ENCODE measurements at places on chromosomes 5 and 9.
A peak's percentile ranks its signal among the peaks of the same experiment; 100 is the strongest.

GRCh38 chr9:13898957-13899356, 415.0 kb downstream of the NFIB start:
- DNase-seq = no peak

- no peak for DNase-seq
Measured at GRCh38 chr5:95114902-95115301, 170.0 kb downstream of the MCTP1 start.

- no peak for DNase-seq
Measured at GRCh38 chr9:2214707-2215106, 199.6 kb downstream of the SMARCA2 start.

GRCh38 chr9:80720579-80720978, 968.8 kb downstream of the TLE1 start:
- DNase-seq = no peak

- no peak for DNase-seq
Measured at GRCh38 chr9:131875828-131876485, 136.1 kb upstream of the RAPGEF1 start.

DNA sequence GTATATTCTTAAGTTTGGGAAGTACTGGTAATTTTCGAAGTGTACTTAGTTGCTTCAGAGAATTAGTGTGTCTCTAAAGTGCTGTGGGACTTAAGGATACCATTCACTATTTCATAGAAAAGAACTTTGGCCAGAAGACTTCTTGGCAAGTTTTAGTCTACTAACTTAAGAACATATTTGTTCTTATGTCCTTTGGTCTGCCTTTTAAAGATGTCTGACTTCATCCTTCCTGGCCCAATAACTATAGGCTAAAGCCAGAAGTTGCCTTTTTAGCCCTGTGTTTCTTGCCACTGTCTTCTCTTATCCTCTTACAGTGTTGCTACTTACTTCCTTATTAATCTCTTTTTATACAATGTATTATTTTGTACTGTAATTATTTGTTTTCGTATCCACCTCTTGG, 6.3 kb downstream of the RBM27 start:
- no peak for DNase-seq

- no peak for DNase-seq
Measured at GRCh38 chr5:136810261-136810801, 445.0 kb upstream of the TRPC7 start.

GRCh38 chr5:143337946-143338345, 65.5 kb downstream of the NR3C1 start:
- no peak for DNase-seq

DNA sequence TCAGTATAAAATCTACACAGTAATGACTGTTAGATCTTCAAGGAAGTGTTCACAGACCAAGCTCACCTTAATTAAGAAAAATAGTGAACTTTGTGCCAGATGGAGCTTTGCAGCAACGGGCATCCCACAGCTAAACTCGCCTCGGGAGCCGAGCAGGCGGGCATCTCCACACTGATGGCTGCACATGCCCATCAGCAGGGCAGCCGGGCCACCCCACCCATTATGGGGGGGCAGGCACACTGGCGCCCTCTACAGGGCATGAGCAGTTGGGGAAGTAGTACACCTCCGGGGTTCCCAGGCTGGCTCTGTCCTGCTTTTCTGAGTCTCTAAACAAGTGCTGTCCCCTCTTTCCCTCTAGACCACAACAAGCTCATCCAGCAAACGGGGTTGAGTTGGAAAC, 21.6 kb downstream of the ANKS6 start:
- DNase-seq = peak; percentile 43

DNA sequence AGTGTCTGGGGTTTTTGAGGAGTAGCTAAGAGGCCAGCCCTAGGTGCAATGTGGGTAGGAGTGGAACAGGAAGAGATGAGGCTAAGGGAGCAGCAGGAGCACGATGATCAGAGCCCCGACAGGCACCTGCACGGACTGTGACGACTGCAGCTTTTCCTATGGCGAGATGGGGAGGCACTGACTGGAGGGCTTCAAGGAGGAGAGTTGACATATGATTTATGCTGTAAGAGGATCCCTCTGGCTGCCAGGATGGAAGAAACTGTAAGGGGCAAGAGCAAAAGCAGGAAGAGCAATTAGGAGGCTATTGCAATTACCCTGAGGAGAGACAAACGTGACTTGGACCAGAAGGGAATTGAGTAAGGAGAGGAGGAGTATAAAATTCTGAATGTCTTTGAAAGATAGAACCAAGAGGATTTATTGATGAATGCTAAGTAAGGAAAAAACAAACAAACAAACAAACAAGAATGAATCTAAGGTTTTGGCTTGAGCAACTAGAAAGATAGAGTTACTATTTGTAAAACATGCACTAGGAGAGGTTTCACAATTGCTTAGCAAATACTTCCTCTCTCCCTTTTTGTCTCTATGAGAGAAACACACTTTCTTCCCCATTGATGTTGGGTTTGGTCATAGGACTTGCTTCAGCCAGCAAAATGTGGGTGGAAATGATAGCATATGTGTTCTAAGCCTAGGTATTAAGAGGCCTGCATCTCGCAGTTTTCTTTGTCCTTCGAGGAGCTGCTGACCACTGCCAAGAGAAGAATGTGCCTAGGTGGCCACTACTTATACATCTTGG, 32.9 kb downstream of the TRPC7 start:
- DNase-seq = no peak

GRCh38 chr5:136491806-136492205, 126.5 kb upstream of the TRPC7 start:
- no peak for DNase-seq

GRCh38 chr9:123972618-123973017, 39.0 kb upstream of the LHX2 start:
- DNase-seq = no peak

- DNase-seq = peak; percentile 10
Measured at GRCh38 chr9:35861161-35861897, 8.9 kb downstream of the OR13J1 start.

DNA sequence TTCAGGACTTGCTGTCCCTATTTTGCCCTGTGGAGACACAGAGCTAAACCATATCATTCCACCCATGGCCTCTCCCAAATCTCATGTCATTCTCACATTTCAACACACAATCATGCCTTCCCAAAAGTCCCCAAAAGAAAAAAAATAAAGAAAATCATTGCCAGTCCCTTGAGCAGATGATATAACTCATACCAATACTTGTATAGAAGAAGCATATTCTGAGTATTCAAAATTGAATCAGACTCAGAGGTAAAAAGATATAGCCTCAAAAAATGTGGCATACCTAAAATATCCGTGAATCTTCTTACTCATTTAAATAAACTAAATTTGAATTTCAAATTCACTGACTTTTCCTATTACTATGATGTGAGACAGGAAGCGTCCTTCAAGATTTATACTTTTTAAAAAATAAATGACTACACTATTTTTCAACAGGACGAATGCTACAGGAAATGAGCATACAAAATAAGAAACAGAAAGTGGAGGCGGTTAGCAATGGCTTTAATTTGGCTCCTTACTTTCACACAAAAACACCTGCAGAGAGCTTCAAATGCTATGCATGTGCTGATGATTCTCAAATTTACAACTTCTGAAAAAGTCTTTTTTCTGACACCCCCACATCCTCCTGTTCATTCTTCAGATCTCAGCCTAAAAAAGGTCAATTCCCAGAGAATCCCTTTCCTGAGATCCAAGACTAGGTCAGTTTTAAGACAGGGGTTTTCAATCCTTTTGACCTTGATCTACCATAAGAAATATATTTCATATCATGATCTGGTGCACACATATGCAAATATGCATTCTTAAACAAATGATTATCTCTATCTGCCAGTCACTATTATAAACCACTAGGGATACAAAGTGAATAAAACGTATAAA, 39.6 kb upstream of the DMXL1 start:
- DNase-seq = no peak

- no peak for DNase-seq
Measured at GRCh38 chr5:40570408-40571129, 109.1 kb upstream of the PTGER4 start.

DNA sequence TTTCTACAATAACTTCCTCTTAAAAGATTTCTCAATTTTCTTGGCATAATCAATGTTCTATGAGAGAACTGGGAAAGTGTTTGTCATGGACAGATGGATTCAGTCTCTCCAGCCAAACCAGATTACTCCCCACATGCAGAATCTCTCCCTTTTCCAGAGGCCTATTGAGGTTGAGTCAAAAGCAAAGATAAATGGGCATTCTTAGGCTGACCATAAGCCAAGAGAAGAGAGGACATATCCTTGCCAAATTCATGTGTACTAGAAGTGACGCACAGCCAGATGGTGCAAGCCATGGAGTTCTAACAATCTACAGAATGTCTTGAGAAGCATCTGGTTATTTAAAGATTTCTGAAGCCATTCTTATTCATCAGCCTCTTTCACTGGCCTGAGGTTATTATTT, 2115.0 kb downstream of the MAT2B start:
- no peak for DNase-seq

DNA sequence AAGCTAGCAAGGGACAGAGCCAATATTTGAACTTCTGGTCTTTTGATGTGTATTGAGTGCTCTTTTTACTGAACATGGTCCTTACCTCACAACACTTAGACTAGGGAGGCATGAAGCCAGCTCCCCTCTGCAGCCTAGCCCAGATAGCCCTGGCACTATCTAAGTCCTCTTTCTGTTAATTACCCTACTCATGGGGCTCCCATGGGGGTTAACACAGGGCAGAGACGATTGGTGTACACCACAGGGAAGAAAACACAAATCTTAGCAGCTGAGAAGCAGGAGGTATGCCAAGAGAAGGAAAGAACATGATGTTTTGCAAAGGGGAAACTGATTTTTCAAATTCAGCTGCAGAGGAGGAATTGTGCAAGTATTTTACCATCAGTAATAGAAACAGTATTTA, 383.8 kb downstream of the TMEM232 start:
- DNase-seq = no peak

DNA sequence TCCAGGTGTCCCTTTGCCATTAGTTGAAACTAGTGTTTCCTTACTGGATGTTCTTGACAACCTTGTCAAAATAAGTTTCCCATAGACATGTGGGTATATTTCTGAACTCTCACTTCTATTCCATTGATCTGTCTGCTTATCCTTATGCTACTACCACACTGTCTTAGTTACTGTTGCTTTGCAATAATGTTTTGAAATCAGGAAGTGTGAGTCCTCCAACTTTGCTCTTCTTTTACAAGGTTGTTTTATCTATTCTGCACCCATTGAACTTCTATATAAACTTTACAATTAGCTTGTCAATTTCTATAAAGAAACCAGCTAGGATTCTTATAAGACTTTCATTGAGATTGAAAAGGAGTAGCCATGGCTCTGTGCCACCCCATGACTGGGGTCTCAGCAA, 24.3 kb downstream of the CD14 start:
- DNase-seq = no peak

- DNase-seq = no peak
Measured at GRCh38 chr9:96167011-96167410, 135.0 kb downstream of the HSD17B3 start.

DNA sequence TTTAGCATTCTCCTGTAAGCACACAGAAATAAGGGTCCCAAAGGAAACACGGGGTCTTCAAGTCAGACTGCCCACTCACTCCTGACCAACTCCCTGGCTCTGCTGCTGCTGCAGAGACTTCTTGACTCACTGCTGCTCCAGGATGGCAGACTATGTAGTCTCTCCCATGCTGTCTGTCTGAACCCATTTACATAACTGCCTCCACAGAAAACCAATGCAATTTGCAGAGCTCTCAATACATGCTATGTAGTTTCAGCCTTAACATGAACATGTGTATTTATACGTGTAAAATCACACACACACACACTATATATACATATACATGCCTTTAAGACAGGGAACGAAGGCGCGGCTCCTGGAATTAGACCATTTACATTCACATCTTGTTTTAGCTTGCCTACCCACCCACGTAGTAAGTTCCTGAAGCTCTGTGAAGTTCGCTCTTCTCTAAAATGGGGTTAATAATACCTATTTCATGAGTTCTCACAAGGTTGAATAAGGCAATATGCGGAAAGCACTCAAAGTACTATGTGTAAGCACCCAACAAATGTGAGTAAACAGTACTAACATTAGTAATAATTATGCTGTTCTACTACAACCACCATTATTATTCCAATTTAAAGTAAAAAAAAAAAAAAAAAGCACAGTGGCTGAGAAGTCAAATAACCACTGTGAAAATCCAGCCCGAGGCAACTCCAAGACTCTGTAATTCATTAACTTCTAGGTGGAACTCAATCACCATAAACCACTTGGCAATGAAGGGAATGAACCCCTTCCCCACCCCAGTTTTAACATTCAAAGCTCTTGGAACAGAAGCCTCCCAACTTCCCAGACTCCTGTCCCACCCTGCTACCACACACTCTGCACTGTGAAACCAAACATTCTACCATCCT, 31.8 kb downstream of the PRELID2 start:
- no peak for DNase-seq

- no peak for DNase-seq
Measured at GRCh38 chr5:178238711-178239592, 6.3 kb upstream of the PHYKPL start.

DNA sequence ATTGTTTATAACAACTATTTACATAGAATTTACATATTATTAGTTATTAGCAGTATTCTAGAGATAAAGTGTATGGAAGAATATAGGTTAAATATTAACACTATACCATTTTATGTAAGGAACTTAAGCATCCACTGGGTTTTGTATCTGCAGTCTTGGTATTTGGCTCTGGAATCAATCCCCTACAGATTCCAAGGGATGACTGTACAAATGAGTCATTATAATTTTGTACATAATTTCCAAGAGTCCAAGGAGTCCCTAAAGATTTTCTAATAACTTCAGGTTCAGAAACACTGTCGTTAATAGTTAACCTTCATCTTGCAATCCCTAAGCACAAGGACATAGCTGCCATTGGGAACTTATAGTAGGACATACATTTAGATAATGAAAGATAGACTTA, 254.8 kb upstream of the PDE4D start:
- DNase-seq = no peak

DNA sequence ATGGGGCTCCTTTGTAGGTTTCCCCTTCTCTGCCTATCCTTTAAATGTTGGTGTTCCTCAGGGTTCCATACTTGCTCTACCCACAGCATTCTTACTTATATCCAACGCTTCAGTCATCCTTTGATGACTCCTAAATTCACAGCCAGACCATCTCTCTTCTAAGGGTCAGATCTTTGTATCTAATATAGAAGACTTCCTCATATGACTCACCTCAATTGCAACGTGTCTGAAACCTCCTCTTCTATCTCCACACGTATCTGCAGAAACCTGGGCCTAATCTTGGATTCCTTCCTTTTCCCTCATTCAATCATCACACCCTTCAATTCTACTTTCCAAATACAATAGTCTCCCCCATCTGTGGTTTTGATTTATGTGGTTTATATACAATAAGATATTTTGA, 68.3 kb downstream of the HMGCR start:
- DNase-seq = no peak

GRCh38 chr5:63953217-63953616, 9.0 kb downstream of the HTR1A start:
- DNase-seq = no peak

GRCh38 chr5:96530901-96531300, 97.9 kb upstream of the PCSK1 start:
- DNase-seq = no peak

- DNase-seq = no peak
Measured at GRCh38 chr5:108727236-108727650, 20.5 kb upstream of the FER start.

GRCh38 chr5:156326718-156327259, at the start of gene SGCD:
SGCD (plus strand) TSS chr5:156327164.
- DNase-seq = no peak

All from stimulated activated CD4-positive, alpha-beta T cell treated with anti-CD3 and anti-CD28 coated beads, Interleukin-2, amount 100 ng/mL, for 24 hours (primary cell).